ENCODE measurements at places on chromosomes 2 and 18. TPM values are rescaled to one million over a fixed set of nuclear protein-coding genes. Genes with fewer than 3 reads are reported as not detected.

FEV gene
- total RNA-seq: not detected

IRS1 gene
- total RNA-seq: 8.6 TPM

EFR3B gene
- 0.10 TPM for total RNA-seq

SCN2A gene
- not detected for total RNA-seq

GMCL1 gene
- total RNA-seq: 32.0 TPM

Data from T-cell (primary cell).